T-helper 2 cell (primary cell): ENCODE measurements at places on chromosomes 1 and 21.

DNA sequence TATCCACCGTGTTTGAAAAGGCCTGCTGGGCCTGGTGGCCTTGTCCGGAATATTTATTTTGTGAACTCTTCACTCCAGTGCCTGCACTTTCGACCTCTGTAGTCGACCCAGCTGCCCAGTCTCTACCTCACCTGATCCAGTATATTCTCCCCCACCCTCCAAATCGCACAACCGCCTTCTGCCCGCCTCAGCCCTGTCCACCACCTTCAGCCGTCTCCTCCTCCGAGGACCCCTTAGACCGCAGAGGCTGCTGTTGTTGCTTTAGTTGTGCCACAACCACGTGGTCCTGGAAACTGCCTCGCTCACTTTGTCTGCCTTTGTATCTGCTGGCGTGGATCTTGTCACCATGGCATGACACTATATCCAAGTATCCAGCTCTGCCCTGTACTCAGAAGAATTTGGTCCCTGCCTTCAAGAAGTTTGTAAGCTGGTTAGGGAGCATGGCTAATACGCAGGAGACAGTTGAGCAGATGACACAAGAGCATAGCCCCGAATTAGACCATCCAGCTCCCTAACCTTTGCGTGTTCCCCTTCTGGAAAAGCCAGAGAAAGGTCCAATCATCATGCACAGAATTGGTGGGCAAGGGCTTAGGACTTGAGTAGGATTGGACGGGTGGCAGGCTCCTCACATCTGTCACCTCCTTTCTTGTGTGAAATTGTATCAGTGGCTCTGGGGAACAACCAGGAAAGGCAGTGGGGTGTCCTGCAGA is 1.5 kb downstream of the PHGDH start:
- no peak for DNase-seq

DNA sequence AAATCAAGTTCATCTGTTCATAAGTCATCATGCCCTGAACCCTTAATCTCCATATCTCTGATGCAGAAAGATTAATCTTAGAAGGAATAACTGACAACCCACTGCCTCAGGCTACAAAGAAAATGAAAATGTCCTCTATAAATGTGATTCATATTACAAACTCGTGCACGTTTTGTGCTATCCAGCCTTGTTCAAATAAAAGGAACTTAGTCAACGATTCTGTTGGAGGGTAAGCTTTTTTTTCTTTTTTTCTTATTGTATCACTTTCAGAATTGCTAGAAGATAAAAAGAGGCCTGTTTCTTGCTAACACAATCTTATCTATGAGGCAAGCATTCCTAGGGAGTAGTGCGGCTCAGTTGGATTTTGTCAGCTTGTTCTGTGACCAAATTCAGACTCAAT is 228.4 kb downstream of the TM2D1 start:
- DNase-seq = no peak

GRCh38 chr1:82226186-82226505 is 425.4 kb downstream of the ADGRL2 start:
- DNase-seq = no peak

GRCh38 chr21:35637431-35637830 is 422.9 kb downstream of the SETD4 start:
- DNase-seq = no peak

GRCh38 chr1:164830628-164831027 is 271.6 kb downstream of the PBX1 start:
- no peak for DNase-seq

DNA sequence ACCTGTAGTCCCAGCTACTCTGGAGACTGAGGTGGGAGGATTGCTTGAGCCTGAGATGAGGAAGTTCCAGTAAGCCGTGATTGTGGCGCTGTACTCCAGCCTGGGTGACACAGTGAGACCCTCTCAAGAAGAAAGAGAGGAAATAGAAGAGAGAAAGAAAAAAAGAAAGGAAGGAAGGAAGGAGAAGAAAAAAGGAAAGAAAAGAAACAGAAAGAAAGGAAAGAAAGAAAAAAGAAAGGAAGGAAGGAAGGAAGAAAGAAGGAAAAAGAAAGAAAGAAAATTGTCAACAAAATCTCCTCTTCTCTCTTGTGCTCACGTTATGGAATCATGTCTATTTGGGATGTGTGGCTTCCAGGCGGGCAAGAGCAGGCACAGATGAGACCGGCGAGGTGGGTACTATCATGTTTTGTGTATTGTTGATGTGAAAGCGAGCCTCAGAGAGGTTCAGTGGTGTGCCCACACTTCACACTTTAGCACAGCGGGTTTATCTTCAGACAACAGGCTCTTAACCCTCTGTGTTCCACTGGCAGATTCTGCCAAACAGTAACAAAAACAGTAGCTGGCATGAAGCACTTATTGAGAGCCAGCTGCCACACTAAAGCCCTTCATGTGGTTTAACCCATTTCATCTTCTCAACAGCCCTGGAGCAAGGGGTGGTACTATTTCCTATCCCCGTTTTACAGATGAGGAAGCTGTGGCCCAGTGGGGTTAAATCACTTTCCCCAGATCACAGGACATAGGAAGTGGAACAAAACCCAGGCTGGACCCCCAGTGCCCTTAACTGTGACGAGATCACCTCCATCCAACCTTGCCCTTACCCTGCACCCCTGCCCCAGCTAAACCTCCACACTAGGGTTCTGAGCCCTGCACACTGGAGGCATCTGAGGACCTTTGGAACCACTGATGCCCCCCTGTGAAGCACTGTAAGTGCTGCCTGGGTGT is 94.7 kb upstream of the TARDBP start:
- DNase-seq = peak; percentile 71

GRCh38 chr1:210434223-210434622 is 105.5 kb downstream of the HHAT start:
- no peak for DNase-seq

GRCh38 chr1:40930174-40930964 is 49.1 kb upstream of the CTPS1 start:
- DNase-seq = no peak

- DNase-seq = no peak
These were observed 38.7 kb downstream of the FASLG start for GRCh38 chr1:172697534-172698002.

- no peak for DNase-seq
These were observed 3.7 kb upstream of the THEM4 start for GRCh38 chr1:151912973-151913372.

- DNase-seq = no peak
These were observed 1450.2 kb downstream of the BRINP3 start for GRCh38 chr1:189027512-189027911.

DNA sequence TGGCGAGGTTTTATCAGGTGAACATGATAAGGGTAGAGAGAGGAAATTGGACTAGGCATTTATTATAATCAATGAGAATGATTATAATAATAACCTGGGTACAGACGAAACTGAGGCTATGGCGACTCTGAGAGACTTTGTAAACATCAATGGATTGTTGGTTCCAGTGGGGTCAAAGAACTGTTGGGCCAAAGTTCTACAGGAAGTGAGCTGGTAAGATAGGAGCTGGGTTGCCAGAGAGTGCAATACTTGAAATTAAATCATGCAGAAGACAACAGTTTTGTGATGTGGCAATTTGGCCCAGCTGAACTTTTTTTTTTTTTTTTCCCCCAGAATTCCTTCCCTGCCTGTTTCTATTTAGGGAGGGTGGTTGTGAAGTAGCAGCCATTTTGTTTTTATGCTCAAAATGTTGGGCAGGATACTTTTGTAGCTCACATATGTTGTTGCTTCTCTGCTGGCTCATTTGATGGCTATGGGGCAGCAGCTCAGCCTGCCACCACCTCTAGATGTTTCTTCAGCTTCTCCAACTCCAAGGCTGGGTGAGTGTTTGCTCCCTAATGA is 286.5 kb upstream of the B3GALT2 start:
- DNase-seq = no peak

DNA sequence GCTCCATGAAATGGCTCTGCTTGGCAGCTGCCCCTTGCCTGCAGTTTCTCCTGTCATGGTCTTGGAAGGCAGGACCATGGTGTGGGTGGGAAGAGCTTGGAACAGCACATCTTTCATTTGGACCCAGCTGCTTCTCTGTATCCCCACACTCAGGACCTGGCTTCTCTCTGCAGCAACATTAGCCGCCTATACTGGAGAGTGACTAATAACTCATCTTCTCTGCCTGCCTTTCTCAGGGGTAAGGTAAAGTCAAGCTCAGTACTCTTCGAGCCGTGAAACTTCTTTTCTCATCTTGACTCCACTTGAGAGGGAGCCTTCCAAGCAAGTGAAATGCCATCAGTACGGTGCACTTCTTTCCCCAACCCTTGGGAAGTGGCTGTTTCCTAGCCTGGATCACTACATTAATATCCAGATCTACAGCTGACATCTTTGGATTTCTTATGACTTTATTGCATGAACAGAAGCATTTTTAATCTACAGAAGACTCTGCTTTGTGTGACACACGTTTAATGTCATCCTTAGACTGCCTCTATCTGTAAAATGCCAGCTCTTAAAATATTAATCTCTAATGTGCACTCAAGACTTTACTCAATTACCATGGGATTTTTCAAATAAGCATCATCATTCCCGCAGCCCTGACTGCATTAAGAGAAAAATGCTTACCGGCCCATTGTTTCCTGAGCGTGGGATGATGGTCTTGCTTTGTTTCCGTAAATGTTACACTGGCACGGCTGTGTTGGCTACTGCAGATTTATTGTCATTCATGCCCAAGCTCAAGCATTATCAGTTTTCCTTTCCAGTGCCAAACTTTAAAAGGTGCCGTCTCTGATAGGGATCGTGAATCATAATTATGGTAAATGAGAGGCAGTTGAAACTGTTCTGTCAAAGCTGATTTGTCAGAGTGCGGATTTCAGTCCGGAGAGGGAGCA is 242.9 kb downstream of the HHAT start:
- DNase-seq = no peak

DNA sequence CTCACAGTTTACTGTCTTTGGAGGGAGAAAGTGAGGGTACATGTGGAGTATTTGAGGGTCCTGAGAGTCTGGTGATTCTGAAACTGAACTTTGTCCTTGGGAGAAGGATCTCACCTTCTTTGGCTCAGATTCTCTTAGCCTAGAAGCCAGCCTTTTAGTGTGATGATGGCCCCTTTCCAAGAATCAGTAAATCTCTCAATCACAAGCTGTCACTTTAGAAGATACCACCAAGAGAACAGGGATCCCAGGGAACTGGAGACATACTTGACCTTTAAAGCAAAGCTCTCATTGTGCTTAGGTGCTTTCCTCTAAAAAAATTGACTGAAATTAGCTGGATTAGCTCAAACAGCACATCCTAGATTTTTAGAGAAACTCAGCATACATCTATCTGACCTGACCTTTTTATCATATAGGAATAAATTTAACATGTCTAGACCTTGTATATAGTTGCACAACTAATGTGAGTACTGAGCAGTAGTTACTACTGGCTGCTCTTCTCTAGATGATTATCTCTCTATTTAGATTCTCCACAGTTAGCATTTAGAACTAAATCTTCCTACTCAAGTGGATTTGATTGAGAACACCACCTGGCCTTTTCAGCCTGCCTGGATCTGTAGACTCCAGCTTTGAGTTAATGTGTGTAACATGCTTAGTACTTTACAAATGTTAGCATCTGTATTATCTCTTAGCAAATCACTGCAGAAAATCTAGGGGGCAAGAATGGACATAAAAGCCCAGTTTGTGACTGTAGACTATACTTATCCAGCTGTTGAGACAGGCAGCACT is 157.7 kb downstream of the MAST2 start:
- DNase-seq = no peak

- no peak for DNase-seq
These were observed 176.9 kb upstream of the PRMT6 start for GRCh38 chr1:106879538-106879937.

GRCh38 chr1:229578168-229579058 is 19.9 kb upstream of the ABCB10 start:
- no peak for DNase-seq

- no peak for DNase-seq
These were observed 17.8 kb upstream of the TNFSF4 start for GRCh38 chr1:173224949-173225348.

DNA sequence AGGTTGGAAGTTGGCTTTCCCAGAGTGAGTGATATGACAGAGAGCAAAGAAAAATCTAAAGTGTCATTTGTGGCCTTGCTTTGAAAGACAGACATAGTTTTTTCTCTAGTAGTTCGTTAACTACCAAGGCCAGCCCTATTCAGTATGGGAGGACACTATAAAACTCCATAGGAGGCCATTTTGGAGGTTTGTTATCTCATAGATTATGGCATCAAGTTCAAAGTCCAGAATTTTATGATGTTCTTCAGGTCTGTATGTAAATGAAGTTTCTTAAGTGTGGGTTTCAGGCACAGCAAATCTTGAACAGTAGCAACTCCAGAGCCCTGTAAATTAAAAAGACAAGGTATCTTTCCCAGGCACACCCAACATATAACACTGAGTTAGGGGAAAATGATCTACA is 437.1 kb downstream of the PLPP3 start:
- DNase-seq = no peak

DNA sequence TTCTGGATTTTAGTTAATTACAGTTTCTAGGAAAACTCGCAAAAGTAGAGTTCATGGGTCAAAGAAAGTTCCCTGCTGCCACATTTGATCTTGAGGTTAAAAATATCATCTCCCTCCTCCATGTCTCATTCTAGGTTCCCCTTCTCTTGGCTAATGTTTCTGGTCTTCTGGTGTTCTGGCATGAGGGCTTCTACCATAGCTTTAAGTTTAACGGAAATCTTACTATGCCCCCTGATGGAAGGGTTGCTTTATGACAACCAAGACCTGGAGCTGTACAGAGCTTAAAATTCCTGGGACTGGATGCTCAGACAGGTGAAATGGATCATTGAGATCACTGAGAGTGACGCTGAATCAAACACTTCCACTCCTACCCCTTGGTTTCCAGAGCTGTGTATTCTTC is 1881.7 kb downstream of the MRPL39 start:
- no peak for DNase-seq

DNA sequence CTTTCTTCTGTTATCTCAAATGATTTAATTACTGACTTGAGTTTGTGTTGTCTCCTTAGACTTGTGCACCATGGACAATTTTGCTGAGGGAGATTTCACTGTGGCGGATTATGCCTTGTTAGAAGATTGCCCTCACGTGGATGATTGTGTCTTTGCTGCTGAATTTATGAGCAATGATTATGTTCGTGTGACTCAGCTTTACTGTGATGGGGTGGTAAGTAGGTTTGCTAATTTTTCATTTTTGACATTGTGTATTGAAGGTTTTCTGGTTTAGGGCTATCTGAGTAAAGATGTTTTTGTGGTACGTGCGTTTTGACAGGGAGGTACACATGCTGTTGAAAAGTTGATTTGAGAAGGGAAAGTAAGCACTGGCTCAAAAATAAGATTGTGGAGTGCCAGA is 14.1 kb downstream of the TTC3 start:
- no peak for DNase-seq

- DNase-seq = no peak
These were observed 25.6 kb upstream of the DMBX1 start for GRCh38 chr1:46464013-46464548.

GRCh38 chr1:93542398-93542797 is 94.5 kb downstream of the FNBP1L start:
- no peak for DNase-seq

- no peak for DNase-seq
These were observed 181.5 kb upstream of the HMGB4 start for GRCh38 chr1:33682371-33682770.
